ENCODE measurements at places on chromosomes 13 and 19.

DNA sequence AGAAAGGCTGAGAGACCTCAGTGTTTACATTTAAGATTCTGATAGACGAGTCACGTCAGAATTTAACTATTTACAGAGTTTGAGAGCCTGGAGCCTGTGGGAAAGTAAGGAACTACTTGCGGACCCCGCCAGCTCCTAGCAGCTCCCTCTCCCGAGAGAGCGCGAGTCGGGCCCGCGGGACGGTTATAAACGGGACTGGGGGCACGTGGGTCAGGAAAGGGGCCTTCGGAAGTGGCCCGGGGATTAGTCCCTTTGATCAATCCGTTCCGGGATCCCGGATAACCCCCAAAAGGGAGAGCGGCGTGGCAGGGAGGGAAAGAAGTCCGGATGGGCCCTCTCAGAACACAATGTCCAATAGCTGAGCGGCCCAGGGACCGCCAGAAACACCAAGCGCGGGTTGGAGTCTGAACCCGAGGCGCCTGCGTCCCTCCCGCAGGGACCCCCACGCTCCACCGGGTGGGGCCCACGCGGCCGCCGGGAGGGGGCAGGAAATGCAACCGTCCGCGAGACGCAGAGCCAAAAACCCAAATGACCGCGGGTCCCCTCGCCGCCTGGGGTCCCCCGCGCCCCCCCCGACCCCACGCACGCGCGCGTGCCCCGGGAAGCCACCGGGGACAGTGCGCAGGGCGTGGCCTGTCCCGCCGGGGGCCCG, 3.6 kb downstream of the ZIC5 start:
- ATAC-seq = no peak

DNA sequence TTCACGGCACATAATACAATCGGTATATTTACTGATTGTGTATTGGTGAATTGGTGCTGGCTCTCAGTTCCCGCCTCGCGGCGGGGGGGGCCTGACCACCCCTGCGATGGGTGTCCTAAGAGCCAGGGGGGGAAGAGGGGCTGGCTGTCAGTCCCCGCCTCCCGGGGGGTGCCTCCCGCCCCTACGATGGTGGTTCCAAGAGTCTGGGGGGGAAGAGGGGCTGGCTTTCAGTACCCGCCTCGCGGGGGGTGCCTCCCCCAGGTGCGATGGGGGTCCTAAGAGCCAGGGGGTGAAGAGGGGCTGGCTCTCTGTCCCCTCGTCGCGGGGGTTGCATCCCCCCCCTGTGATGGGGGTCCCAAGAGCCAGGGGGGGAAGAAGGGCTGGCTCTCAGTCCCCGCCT, 2321.8 kb upstream of the PCDH20 start:
- ATAC-seq = no peak

DNA sequence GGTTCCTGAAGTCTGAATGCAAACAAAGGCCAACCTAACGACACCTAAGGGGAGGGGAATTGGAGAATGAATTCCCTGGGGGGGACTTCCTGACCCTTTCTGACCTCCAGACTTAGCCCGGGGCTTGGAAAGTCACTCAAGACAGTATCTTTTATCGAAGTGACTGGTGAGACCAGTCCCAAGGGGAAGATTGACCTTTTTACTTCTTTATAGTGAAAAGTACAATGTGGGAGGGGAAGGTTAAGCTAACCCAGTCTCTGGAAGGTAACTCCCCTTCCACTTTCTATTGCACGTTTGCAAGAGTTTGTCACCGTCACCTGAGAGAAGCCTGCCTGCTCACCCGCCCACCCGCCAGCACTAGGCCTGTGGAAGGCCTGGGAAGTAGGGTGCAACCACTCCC, 111.9 kb downstream of the EFNB2 start:
- peak; percentile 72 for ATAC-seq

- ATAC-seq = no peak
Measured at GRCh38 chr13:46468570-46469463, 81.8 kb upstream of the RUBCNL start.

DNA sequence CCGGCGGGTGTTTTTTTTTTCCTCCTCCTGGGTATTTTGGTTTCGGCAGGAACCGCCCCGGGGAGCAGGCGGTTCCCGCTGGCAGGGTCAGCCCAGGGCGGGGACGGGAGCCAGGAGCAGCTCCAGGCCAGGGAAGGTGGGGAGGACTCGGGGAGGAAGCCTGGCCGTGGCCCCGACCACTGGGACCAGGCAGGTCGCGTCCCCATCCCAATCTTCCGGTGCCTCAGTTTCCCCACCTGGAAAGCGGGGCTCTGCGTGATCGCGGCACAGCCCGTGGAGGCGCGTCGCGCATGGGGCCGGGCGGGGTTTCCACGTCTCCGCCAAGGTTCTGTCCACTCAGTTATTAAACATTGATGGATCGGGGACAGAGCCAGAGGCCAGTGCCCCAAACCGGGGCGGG, 34.8 kb downstream of the IL12RB1 start:
- peak; percentile 46 for ATAC-seq

GRCh38 chr13:44096901-44097300, 217.2 kb downstream of the LACC1 start:
- ATAC-seq = no peak

- ATAC-seq = peak; percentile 41
Measured at GRCh38 chr13:67048084-67048820, 181.9 kb downstream of the PCDH9 start.

DNA sequence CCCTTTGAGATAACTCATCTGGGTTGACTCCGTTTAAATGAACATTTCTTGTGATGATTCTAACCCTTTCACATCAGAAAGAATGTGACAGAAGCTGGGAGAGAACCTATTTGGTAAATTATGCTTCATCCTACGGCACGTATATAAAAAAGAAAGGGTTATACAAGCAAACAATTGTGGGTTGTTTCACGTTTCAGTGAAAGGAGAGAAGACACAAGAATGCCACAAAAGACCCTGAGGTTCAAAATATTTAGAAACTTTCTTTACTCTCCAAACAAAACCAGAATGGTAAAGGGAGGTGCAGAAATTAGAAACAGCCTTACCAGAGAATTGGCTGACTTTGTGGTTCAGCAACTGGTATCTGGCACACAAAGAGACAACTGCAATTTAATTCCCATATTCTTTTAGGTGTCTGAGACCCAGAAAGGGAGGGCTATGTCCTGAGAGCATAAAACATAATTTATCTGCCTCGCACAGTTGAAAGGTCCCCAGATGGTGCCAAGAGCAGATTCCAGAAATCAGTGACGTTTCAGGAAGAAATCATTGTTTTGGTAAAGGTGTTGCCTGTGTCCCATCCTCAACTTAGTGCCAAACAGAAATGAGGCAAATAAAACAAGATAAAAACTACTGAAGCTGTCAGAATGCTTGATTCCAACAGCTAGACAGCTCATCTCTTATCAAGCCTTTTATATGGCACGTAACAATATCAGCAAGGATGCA, 361.4 kb downstream of the EFNB2 start:
- no peak for ATAC-seq

DNA sequence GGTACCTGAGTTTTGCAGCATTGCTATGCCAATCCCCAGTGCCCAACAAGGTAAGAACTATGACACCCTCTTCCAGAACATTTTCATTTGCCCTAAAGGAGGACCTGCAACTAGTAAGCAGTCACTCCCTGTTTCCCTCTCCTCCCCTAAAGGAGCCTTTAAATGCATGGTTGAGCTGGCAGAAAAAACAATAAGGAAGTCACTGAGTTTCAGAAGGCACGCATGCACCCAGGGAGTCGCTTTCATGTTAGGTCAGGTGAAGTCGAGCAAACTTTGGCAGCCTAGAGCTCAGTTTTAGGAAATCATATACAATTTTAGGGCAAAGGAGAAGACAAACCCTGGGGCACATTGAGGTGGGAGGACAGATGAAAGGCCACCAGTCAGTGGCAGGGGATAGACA, 11.8 kb downstream of the NLRP11 start:
- ATAC-seq = peak; percentile 39

DNA sequence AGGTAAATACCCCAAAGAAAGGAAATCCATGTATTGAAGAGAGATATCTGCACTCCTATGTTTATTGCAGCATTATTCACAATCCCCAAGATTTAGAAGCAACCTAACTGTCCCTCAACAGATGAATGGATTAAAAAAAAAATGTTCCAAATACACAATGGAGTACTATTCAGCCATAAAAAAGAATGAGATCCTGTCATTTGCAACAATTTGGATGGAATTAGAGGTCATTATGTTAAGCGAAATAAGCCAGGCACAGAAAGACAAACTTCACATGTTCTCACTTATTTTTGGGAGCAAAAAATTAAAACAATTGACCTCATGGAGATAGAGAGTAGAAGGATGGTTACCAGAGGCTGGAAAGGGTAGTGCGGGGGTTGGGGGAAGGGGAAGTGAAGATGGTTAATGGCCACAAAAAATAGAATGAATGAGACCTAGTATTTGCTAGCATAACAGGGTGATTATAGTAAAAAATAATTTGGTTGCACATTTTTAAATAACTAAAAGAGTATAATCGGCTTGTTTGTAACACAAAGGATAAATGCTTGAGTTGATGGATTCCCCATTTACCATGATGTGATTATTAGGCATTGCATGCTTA, 9.7 kb upstream of the ZNF709 start:
- no peak for ATAC-seq

GRCh38 chr19:55229789-55230182, 1.2 kb upstream of the TMEM86B start:
- no peak for ATAC-seq

DNA sequence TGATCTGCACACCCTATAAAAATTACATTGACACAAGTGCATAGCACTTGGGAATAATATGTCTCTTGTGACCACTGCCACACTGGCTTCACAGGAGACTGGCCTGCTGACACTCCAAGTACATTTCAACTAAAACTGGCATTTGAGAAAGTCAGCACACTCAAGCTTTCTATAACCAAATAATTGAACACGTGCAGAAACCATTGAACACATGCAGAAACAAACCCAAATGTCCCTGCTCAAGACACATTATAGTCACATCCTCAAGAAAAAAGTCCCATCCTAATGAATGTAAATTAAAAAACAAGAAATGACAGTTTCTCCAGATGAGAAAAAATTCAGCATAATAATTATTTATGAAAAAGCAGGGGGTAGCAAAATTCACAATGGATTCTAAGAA, 1859.1 kb upstream of the PCDH20 start:
- no peak for ATAC-seq

- ATAC-seq = no peak
Measured at GRCh38 chr13:62846302-62846701, 1430.7 kb upstream of the PCDH20 start.

- ATAC-seq = no peak
Measured at GRCh38 chr19:3520166-3521103, 14.3 kb downstream of the FZR1 start.

GRCh38 chr13:102903659-102904407, 58.0 kb downstream of the ERCC5 start:
- no peak for ATAC-seq

GRCh38 chr13:102138635-102139190, 263.1 kb downstream of the FGF14 start:
- ATAC-seq = no peak

GRCh38 chr13:75362026-75362425, 119.9 kb downstream of the TBC1D4 start:
- no peak for ATAC-seq

DNA sequence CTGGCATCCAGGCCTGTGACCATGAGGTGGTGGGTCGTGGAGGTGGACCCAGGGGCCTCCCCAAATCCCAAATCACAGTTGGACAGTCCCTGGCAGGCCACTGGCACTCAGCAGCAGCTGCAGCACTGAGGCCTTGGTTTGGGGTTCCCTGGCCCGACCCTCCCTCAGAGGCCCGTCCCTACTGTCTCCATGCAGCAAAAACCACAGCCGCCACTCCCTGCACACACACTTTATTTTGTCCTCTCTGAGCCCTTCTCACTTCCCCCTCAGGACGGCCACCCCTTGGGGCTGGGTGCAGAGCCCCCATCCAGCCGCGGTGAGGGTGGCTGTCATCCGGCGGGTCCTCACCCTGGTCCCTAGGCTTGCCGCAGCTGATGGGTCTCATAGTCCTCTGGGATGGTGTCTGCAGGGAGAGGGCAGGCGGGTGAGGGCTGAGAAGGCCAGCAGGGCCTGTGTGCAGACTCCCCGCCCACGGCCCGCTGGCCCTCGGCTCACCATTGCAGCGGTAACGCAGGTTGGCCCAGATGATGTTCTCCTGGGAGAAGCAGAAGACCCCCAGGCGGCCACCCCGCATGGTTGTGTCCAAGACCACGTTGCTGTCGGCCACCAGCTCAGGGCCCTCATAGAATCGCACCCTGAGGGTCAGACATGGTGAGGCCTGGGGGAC, 8.4 kb downstream of the COMP start:
- ATAC-seq = no peak

GRCh38 chr19:53866865-53867224, 838 bp upstream of the MYADM start:
- no peak for ATAC-seq

GRCh38 chr19:38815059-38816001, 2.6 kb upstream of the LGALS4 start:
- ATAC-seq = no peak

DNA sequence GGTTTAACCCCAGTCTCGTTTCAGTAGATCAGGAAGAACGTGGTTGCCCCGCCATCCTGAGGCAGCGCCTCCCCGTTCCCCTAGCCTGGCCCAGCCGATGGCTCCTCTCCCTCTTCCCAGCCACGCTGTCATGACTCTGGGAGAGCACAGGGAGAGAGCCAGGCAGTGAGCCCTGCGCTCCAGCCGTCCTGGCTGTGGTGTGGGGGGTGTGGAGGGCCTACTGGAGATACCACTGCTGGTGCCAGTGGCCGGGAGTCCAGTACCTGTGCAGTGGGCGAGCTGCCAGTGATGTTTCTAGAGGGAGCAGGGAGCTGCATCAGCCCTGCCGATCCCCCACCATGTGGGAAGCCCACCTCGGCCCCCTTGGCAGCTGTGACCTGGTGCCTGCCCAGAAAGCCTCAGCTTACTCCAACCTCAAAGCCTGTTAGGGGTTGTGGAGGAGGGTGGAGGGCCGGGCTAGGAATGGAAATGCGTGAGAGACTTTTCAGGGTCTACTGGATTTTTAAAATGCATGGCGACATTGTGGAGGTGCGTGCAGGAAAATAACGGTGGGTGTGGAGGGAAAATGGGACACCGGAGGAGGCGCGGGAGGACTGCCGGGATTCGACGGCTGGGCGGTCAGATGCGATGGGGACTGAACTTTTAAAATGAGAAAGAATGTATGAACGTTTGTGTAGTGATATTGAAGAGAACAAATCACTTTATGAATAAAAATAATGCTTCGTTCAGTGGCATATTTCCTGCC, 4.9 kb downstream of the TEX29 start:
- ATAC-seq = no peak

DNA sequence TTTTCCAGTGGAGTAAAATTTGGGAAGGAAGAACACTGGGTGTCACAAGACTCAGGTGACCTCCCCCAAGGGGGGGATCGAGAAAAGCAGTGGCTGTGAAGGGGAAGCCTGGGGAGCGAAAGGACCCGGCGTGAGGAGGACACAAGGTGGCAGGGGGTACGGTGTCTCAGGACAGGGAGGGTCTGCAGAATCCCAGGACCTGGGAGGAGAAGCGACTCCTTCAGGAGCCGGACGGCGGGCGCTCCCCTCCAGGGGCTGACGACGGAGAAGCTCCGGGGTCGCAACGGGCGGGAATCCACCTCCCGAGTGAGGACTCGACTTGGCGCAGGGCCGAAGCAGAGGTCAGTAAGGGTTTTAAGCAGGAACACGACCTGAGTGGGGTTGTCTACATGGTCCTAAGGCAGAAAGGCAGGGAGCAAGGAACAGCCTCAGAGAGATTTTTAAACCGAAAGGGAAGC, 529 bp downstream of the ZNF836 start:
- ATAC-seq = peak; percentile 35

- no peak for ATAC-seq
Measured at GRCh38 chr19:58434217-58434616, 5.7 kb downstream of the ZNF132 start.
